ENCODE measurements at places on chromosomes 4 and X.
A peak's percentile ranks its signal among the peaks of the same experiment; 100 is the strongest.

DNA sequence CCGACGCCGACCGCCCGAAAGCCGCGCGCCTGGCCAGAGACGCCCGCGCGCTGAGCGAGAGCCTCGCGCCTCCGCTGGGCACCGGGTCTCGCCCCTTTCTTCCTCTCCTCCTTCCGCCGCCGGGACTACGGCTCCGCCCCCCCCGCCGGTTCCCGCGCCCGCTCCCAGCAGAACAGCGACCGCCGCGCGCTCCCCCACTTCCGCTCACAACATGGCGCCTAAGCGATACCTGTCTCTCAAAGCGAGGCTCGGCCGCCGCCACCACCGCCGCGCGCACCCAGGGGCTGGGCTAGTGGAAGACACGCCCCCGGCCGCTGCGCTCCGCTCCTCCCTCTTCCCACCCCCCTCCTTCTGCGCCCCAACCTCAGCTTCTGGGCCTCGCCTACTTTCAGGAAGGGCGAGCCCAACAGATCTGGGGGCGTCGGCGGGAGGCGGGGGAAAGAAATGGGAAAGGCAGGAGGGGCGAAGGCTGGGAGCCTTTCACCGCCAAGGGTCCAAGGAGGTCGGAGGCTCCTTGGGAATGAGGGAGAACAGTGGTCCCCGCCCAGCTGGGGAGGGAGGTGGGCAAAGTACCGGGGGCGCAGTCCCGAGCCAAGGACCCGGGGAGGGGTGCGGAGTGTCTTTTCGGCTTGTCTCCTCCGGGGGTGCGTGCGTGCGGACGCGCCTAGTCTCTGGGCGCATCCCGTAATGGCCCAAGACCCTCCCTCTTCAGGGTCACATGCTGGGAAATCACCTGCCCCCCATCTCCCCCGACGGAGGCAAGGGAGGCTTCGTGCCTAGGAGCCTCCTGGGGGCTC, at the start of gene RPS6KA3:
RPS6KA3 (minus strand) TSS at position 100 of the 797 bp plus-strand sequence. CDS start 277 bp downstream, outside the sequence.
- peak; percentile 87 for DNase-seq

- DNase-seq: peak; percentile 84
Observed at GRCh38 chr4:170026253-170027021, at the start of gene MFAP3L. Gene MFAP3L (minus strand): TSS chr4:170026395. CDS start chr4:170005877, 20,518 bp downstream.

- no peak for DNase-seq
Observed at GRCh38 chr4:92231511-92231910, 72.3 kb upstream of the GRID2 start.

DNA sequence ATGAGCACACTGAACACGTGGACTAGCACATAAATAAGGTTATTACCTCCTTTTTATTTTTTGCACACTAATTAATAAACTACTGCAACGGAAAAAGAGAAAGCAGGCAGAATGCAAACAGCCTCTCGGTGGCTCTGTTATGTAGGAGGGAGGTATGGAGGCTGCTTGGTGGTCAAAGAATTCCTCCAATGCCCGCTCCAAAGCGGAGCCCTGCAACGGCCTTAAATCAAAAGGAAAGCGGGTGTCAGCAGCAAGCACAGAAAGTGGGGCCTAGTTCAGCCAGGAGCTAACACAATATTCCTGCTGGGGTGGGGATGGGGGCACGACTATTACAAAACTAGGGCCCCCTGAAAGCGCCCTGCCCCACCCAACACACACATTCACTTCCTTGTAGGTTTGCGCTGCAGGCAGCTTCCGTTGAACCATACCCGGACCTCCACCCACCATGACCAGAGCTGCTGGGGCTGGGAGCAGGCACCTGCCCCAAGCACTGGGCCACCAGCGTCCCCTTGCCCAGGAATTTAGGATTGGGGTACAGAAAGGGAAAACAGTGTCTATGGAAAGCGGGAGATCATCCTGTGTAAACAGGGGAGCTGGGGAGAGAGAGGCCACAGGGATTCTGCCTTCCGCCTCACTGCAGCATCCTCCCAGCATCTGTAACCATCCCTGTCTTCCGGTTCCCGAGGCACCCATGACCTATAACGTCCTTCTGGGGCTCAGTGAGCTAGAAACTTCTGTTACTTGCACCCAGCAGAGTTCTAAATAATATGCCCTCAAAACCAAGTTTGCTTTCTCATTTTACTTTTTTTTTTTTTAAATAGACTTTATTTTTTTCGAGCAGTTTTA, 57.1 kb upstream of the DDX3X start:
- DNase-seq: no peak

GRCh38 chrX:46713672-46714490, 45.0 kb downstream of the SLC9A7 start:
- peak; percentile 2 for DNase-seq

- no peak for DNase-seq
Observed at GRCh38 chrX:154359362-154360154, 14.9 kb downstream of the FLNA start.

DNA sequence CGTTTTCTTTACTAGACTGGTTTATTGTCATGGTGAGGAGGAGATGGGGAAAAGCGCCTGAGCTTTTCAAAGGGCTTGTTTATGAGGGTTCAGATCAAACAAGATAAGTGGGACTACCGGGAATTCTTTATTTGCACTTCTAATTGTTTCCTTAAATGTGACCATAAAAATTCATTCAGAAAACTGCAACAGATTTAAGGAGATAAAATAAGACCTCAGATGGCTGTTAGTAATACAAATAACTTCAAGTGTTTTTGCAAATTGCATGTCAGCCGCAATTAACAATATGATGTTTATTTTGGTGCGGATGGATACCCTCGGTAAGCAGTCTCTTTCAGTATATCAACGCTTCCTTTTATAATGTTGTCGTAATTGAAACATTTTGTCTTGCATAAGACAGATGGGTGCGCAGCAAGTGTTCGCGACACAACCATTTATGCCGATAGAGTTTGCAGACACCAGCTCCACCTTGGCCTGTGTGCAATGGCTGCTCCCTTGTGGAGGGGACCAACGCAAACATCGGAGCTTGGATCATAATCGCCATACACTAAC, 151.0 kb downstream of the C4orf33 start:
- no peak for DNase-seq

GRCh38 chr4:129384974-129385373, 289.0 kb downstream of the C4orf33 start:
- DNase-seq: no peak

GRCh38 chr4:84298023-84298718, 200.9 kb downstream of the NKX6-1 start:
- no peak for DNase-seq

- DNase-seq: peak; percentile 6
Observed at GRCh38 chr4:67437974-67438713, 107.2 kb downstream of the CENPC start.

DNA sequence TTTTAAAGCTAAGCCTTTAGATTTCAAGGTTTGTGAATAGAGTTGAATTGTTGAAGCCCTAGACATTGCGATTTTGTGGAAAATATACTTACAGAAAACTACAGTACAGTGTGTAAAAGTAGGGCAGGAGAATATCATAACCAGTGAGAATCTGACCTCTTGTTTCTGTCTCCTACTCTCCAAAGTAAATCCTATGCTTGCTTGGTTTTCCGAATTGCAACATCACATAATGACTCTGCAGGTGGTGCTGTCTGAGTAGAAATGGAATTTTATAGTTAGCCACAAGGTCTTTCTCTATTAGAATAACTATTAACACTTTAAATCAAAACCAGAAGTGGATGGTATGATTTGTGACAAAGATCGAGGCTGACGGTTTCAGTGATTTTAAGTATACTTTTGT, 505.6 kb downstream of the RAPGEF2 start:
- DNase-seq: no peak

DNA sequence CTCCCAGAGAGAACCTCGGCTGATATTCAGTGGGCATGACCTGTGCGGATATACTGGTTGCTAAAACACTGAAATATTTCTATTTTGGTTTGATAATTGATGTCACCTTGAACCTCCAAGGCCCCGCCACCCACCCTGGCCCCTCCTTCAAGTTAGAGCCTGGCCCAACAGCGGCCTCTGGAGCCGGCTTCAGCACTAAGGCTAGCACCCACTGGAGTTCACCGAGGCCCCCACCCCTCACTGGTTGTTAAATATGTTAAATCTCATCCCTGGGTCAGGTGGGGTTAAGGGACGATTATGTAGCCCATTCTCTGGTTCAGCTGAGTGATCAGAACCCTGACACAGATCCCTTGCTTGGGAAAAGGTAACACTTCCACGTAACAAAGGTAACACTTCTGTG, 24.3 kb downstream of the SEL1L3 start:
- no peak for DNase-seq

DNA sequence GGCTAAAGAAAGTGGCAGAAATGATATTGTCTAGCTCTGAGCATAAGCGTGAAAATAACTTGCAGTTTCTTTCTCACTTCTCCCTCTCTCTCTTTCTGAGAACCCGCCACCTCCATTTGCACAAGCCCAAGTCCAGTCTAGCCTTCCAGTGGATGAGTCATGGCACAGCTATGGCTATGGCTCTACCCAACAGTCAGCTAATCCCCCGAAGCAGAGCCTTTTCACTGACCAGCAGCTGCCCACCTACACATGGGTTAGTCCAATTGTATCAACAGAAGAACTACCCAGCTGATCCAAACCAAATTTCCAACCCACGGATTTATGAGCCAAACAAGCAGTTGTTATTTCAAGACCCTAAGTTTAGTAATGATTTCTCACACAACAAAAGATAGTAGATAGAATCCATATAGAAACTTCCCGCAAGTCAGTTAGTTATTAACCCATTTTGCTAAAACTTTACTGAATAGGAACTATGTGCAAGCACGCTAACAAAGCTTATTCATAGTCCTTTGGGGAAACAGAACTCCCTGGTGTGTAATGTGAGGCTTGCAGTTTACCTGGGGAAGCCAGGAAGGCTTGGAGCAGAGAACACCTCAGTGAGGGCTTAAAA, 282.3 kb downstream of the INPP4B start:
- no peak for DNase-seq

- no peak for DNase-seq
Observed at GRCh38 chr4:24783506-24783905, 11.9 kb upstream of the SOD3 start.

GRCh38 chr4:140103676-140104075, 50.3 kb downstream of the MAML3 start:
- peak; percentile 68 for DNase-seq

All from inflammatory macrophage (primary cell).